ENCODE measurements at places on chromosomes 5 and 9.

GRCh38 chr5:80995908-80996307, 35.7 kb downstream of the RASGRF2 start:
- DNase-seq = no peak

DNA sequence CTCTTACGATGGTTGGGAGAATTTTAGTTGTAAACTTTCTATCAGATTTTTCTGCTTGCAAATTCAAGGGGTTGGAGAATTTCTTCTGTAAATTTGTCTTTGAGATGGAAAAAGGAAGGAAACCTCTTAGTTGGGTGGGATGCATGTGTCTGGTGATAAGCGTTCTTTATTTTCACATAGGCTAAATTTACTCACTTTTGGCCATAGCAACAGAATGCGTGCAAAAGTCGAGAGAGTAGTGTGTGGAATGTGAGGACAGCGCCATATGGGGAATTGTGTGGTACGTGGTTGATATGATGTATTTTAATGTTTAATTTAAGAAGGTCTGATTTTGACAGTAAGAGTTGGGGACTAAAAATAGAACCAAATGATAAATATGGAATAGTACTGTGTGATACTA, 282.2 kb downstream of the TAF11L14 start:
- DNase-seq = no peak

DNA sequence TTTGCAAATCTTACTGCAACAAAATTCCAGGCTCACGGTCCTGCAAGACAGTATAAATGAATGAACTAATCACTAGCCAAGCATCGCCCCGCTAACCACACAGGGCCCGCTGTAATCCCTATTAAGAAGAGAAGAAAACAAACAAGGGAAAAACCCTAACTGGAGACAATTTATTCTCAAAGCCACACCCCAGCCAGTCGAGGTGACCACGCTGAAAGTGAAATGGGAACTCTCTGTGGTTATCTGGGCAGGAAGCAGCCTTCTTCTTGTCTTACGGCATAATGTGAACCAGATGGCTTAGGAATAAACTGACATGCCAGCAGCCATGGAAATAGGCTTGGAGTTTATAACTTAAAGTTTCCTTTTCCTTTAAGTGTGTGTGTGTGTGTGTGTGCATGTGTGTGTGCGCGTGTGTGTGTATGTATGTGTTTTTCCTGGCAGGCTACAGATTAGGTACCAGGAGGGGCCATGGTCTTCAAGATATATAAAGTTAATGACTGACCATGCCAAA, 120.2 kb downstream of the SEMA6A start:
- DNase-seq = peak; percentile 37

- DNase-seq = no peak
Measured at GRCh38 chr9:93468763-93469456, 15.5 kb upstream of the FAM120AOS start.

DNA sequence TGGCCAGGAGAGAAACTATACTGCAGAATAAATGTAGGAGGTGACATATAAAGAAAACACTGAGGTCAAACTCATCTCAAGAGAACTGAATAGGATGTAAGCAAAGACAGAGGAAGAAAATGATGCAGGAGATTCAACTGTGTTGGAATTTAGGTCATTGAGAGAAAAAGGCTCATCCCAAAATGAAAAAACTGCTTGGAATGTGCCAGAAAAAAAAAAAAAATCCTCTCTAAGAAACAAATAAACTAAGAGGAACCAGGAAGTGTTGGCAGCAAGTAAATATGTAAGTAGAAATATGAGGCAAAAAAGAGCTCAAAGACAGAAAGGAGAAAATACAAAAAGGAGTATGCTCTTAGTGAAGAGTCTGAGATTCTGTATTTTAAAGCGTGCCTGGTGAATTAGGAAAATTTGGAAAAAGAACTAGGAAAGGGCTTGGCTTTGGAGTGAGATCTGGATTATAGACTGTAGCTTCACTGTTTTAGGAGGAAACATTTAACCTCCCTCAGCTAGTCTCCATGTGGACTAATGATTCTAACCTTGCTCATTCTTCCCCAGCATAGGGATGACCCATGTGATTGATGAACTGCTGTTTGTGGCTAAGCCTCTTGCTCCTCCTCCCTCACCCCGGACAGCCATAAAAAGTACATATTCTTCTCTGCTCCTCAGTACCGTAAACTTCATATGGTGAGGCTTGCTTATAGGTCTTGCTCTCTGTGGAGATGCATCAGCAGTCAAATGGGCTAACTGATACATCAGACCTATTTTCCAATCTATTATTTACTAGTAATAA, 185.6 kb upstream of the POU5F2 start:
- DNase-seq = no peak

DNA sequence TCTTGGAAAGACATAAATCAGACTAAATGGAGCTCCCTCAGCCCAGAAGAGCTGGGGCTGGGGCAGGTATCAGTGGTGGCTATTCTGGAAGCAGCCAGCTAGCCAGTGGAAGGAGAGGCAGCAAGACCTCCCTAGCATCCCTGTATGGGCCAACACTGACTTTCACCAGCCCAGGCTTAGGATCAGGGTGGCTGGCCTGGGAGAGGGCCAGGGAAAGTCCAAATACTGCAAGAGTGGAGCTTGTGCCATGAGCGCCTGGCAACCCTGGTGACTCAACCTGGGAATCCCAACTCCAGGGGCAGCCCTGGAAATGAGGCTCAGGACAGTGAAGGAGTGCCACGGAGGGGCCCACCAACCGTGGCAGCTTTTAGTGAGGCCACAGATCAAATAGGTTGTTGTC, 7.6 kb upstream of the IRF1 start:
- no peak for DNase-seq

GRCh38 chr9:127166651-127167524, 44.5 kb upstream of the ANGPTL2 start:
- no peak for DNase-seq

Measured in NCI-H2227 treated with DMSO at 0.1 percent for 48 hours (cell line).